ENCODE measurements at places on chromosomes 13 and 19.

- DNase-seq: no peak
- peaks cover 5% of the 10 kb centered on the region for H3K36me3 ChIP-seq
Observed at GRCh38 chr13:48405875-48406274, 7.0 kb downstream of the LPAR6 start.

GRCh38 chr19:2286402-2287140 lies 4.6 kb upstream of the PEAK3 start:
- DNase-seq: no peak
- H3K36me3 ChIP-seq: no peaks in the 10 kb centered on the region
- peaks cover 32% of the 10 kb centered on the region for H3K4me1 ChIP-seq
- no peak overlapping the region for H3K4me3 ChIP-seq
- no peaks in the 10 kb centered on the region for H3K27me3 ChIP-seq

GRCh38 chr13:84029396-84029795 lies 147.1 kb upstream of the SLITRK1 start:
- no peak overlapping the region for H3K27ac ChIP-seq
- H3K4me3 ChIP-seq: no peak overlapping the region
- no peak for DNase-seq
- H3K36me3 ChIP-seq: no peaks in the 10 kb centered on the region
- H3K4me1 ChIP-seq: peaks cover 2% of the 10 kb centered on the region

DNA sequence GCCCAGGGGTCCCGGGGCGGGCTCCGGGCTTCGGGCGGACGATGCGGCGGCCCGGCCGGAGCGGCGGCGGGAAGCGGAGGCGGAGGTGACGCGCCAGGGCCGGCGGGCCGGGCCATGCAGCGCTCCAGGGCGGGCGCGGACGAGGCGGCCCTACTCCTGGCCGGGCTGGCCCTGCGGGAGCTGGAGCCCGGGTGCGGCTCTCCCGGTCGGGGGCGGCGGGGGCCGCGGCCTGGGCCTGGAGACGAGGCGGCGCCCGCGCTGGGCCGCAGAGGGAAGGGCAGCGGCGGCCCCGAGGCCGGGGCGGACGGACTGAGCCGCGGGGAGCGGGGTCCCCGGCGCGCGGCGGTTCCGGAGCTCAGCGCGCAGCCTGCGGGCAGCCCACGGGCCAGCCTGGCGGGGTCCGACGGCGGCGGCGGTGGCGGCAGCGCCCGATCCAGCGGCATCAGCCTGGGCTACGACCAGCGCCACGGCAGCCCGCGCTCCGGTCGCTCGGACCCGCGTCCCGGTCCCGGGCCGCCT lies 362 bp downstream of the WTIP start:
- H3K4me3 ChIP-seq: no peak overlapping the region
- H3K4me1 ChIP-seq: peaks cover 6% of the 10 kb centered on the region
- no peaks in the 10 kb centered on the region for H3K36me3 ChIP-seq
- DNase-seq: no peak
- H3K27ac ChIP-seq: no peak overlapping the region

- peaks cover 38% of the 10 kb centered on the region for H3K27me3 ChIP-seq
- no peak overlapping the region for H3K4me3 ChIP-seq
- DNase-seq: no peak
- H3K4me1 ChIP-seq: no peaks in the 10 kb centered on the region
Observed at GRCh38 chr13:52004511-52005170, 6.6 kb downstream of the ATP7B start.

DNA sequence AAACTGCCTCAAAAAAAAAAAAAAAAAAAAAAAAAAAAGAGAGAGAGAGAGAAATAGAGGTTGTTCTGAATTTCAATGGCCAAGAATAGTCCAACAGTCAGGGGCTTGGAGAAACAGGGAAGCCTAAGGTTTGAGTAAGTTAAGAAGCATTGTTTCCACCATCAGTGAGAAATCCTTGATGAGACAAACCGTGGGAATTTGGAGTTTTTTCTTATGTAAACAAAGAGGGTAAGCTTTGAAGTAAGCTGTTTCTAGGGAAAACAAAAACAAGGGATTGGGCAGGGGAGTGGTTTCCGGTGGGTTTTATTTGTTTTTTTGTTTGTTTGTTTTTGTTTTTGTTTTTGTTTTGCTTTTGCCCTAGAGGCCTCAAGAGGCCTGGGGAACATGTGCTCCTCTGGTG lies 11.2 kb upstream of the ERVV-1 start:
- H3K27ac ChIP-seq: no peak overlapping the region
- H3K27me3 ChIP-seq: no peaks in the 10 kb centered on the region
- peaks cover under 1% of the 10 kb centered on the region for H3K4me1 ChIP-seq
- no peaks in the 10 kb centered on the region for H3K36me3 ChIP-seq

GRCh38 chr13:48251611-48252081 lies 18.6 kb downstream of the ITM2B start:
- H3K4me3 ChIP-seq: no peak overlapping the region
- no peak overlapping the region for H3K27ac ChIP-seq
- H3K4me1 ChIP-seq: peaks cover 20% of the 10 kb centered on the region
- H3K27me3 ChIP-seq: no peaks in the 10 kb centered on the region
- H3K36me3 ChIP-seq: no peaks in the 10 kb centered on the region
- DNase-seq: no peak

GRCh38 chr13:110137680-110138009 lies 169.3 kb downstream of the COL4A1 start:
- peaks cover under 1% of the 10 kb centered on the region for H3K36me3 ChIP-seq
- peak overlapping the region; percentile 83 for H3K4me3 ChIP-seq
- H3K27ac ChIP-seq: peak overlapping the region; percentile 79
- peak; percentile 29 for DNase-seq

GRCh38 chr19:35309481-35310279 lies 17.7 kb downstream of the MAG start:
- H3K4me1 ChIP-seq: peaks cover 4% of the 10 kb centered on the region
- no peak overlapping the region for H3K27ac ChIP-seq
- H3K36me3 ChIP-seq: no peaks in the 10 kb centered on the region

- no peaks in the 10 kb centered on the region for H3K27me3 ChIP-seq
- peaks cover 59% of the 10 kb centered on the region for H3K4me1 ChIP-seq
- H3K27ac ChIP-seq: peak overlapping the region; percentile 85
- DNase-seq: peak; percentile 81
- H3K36me3 ChIP-seq: no peaks in the 10 kb centered on the region
- peak overlapping the region; percentile 84 for H3K4me3 ChIP-seq
Observed at GRCh38 chr19:16594131-16594586, 21.9 kb upstream of the SLC35E1 start.

DNA sequence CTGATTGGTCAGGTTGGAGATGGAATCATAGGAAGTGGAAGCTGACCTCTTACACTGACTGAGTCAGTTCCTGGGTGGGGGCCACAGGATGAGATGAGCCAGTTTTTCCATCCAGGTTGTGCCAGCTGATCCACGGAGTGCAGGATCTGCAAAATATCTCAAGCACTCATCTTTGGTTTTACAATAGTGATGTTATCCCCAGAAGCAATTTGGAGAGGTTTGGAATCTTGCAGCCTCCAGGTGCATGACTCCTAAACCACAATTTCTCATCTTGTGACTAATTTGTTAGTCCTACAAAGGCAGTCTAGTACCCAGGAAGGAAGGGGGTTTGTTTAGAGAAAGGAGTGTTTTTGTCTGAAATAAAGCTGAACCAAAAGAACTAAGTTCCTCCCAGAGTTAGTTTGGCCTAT lies 212.8 kb downstream of the SLITRK6 start:
- no peaks in the 10 kb centered on the region for H3K27me3 ChIP-seq
- H3K27ac ChIP-seq: no peak overlapping the region
- no peaks in the 10 kb centered on the region for H3K36me3 ChIP-seq
- H3K4me3 ChIP-seq: no peak overlapping the region
- DNase-seq: no peak
- H3K4me1 ChIP-seq: no peaks in the 10 kb centered on the region

GRCh38 chr19:18504886-18505610 lies 16.8 kb downstream of the ELL start:
- H3K27me3 ChIP-seq: no peaks in the 10 kb centered on the region
- H3K27ac ChIP-seq: peak overlapping the region; percentile 99
- peaks cover 76% of the 10 kb centered on the region for H3K4me1 ChIP-seq
- DNase-seq: no peak
- H3K36me3 ChIP-seq: no peaks in the 10 kb centered on the region
- peak overlapping the region; percentile 63 for H3K4me3 ChIP-seq

DNA sequence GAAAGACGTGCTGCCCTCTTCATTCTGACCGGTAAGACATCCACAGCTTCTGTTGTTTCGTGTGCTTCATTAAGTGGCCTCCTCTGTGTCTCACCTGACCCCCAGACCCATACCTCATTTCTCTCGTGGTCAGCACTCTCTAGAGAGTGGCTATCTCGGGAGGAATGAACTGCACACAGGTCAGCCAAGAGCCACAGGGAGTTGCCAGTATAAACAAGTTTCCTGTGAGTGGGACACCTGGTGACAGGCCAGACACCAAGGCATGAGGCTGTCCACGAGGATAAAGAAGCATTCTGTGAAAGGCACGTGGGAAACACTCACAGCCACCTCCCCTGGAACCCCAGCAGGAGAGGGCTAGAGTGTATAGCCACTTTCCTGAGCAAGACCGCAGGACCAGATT lies 115.8 kb downstream of the NUFIP1 start:
- peaks cover 5% of the 10 kb centered on the region for H3K4me1 ChIP-seq
- peaks cover 3% of the 10 kb centered on the region for H3K27me3 ChIP-seq
- no peak overlapping the region for H3K27ac ChIP-seq

DNA sequence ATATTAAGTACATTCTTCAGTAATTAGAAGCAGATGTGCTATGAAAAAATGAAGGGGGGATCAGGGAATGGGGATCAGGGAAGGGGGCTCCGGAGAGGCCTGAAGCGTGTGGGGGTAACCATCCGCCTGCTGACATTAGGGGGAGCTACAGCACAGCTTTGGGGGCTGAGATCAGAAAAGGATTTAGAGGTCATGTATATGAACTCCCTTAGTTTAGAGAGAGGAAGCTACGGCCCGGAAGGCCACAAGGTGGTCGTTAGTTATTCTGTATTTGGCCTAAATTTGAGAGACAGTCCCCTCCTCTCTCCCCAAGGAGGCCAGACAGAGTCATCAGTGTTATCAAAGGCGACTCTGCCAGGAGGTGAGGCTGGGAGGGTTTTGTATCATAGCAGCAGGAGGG lies 99.0 kb downstream of the TM9SF2 start:
- no peak overlapping the region for H3K4me3 ChIP-seq
- H3K27me3 ChIP-seq: peaks cover 6% of the 10 kb centered on the region
- H3K27ac ChIP-seq: no peak overlapping the region

GRCh38 chr19:17680230-17680722 lies 7.9 kb downstream of the UNC13A start:
- H3K36me3 ChIP-seq: no peaks in the 10 kb centered on the region
- H3K27me3 ChIP-seq: peaks cover 30% of the 10 kb centered on the region
- H3K27ac ChIP-seq: peak overlapping the region; percentile 84
- DNase-seq: peak; percentile 91

- no peak overlapping the region for H3K4me3 ChIP-seq
- no peaks in the 10 kb centered on the region for H3K4me1 ChIP-seq
- H3K27me3 ChIP-seq: no peaks in the 10 kb centered on the region
Observed at GRCh38 chr13:19927117-19927748, 31.3 kb upstream of the ZMYM2 start.

DNA sequence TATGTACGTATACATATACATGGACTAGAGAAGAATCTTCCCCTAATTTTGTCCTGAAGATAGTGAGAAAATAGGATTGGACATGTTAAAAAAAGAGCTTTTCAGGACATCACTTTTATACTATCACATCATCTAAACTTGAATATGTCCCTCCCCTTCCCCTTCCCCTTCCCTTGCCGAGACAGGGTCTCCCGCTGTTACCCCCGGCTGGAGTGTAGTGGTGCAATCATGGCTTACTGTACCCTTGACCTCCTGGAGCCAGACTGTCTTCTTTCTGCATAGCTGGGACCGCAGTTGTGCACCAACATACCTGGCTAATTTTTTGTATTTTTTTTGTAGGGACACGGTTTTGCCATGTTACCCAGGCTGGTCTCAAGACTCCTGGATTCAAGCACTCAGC lies 6.6 kb downstream of the HNRNPM start:
- peak overlapping the region; percentile 31 for H3K27ac ChIP-seq
- peaks cover 17% of the 10 kb centered on the region for H3K36me3 ChIP-seq
- peaks cover 58% of the 10 kb centered on the region for H3K4me1 ChIP-seq
- H3K27me3 ChIP-seq: no peaks in the 10 kb centered on the region
- peak overlapping the region; percentile 32 for H3K4me3 ChIP-seq
- no peak for DNase-seq

DNA sequence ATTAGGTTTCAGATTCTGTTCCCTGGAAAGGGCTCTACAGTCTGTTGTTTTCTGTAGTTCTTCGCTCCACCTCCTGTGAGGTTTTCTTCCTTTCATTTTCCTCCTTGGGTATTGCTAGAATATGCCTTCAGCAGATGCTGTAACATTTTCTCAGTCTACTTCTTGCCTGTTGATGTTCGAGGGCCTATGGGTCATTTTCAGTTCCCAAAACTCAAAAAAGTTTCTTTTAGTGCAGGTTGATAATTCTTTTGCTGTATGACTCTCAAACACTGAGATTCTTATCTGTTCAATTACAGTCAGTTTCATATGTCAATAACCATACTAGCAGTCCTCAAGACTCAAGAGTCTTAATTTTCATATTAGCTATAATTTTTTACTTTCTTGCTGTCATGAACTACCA lies 268.3 kb downstream of the RFC3 start:
- H3K27me3 ChIP-seq: no peaks in the 10 kb centered on the region
- H3K4me1 ChIP-seq: no peaks in the 10 kb centered on the region
- no peak overlapping the region for H3K27ac ChIP-seq
- no peak overlapping the region for H3K4me3 ChIP-seq
- DNase-seq: no peak
- H3K36me3 ChIP-seq: no peaks in the 10 kb centered on the region

GRCh38 chr13:45178349-45179162 lies 22.3 kb downstream of the KCTD4 start:
- DNase-seq: no peak
- H3K4me1 ChIP-seq: peaks cover 26% of the 10 kb centered on the region
- H3K36me3 ChIP-seq: peaks cover 5% of the 10 kb centered on the region
- no peaks in the 10 kb centered on the region for H3K27me3 ChIP-seq
- no peak overlapping the region for H3K4me3 ChIP-seq

DNA sequence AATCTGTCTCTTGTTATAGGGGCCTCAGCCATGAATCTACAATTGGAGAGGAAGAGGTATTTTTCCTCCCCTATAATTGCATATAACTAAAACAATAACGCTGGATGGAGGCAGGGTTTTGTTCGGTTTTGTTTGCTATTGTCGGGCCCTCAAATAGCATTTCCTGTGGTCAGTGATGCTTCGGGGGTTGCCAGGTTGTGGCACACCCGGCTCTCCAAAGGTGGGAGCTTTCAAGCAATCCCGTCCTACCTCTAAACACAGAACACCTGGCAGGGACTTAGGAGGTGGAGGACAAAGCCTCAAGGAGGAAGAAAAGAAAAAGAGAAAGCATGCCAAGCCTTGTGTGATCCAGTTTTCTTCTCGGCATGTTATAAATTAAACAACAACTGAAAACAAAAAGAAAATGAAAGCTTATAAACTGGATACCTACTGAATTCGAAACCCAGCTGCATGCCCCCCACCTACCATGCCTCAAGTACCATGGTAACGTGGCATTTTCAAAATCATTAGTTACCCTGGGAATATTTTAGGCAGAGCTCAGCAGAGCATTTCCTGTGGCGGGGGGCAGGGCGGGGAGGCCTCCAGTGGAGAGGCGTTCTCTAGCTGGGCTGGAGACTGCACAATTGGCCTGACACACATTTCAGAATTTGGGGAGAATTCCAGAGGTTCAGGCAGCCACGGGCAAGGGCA lies 213.8 kb downstream of the DCLK1 start:
- H3K4me3 ChIP-seq: no peak overlapping the region
- no peak for DNase-seq
- no peak overlapping the region for H3K27ac ChIP-seq
- H3K27me3 ChIP-seq: no peaks in the 10 kb centered on the region
- no peaks in the 10 kb centered on the region for H3K36me3 ChIP-seq
